ENCODE measurements at places on chromosomes 6 and 20. TPM values are rescaled to one million over a fixed set of nuclear protein-coding genes. Genes with fewer than 3 reads are reported as not detected.

The HSP90AB1 gene
- 832 TPM for total RNA-seq

The KCNK16 gene
- not detected for total RNA-seq

The LPA gene
- total RNA-seq: not detected

The TXLNB gene
- total RNA-seq: 0.36 TPM

The NINL gene
- total RNA-seq: 31.0 TPM

The COL19A1 gene
- total RNA-seq: 0.09 TPM

The PSORS1C2 gene
- not detected for total RNA-seq

The HDGFL1 gene
- total RNA-seq: not detected

The SPACA1 gene
- total RNA-seq: not detected

The MUC22 gene
- not detected for total RNA-seq

The TEAD3 gene
- total RNA-seq: 4.6 TPM

The CDS2 gene
- 16.7 TPM for total RNA-seq

The HFE gene
- 7.4 TPM for total RNA-seq

The CENPW gene
- total RNA-seq: 13.7 TPM

The EPHA7 gene
- 1.5 TPM for total RNA-seq

The IPCEF1 gene
- 1.3 TPM for total RNA-seq

The RAET1G gene
- 0.82 TPM for total RNA-seq

The EYS gene
- 0.09 TPM for total RNA-seq

The SIRPD gene
- total RNA-seq: not detected

The EPB41L1 gene
- 13.5 TPM for total RNA-seq

The CGA gene
- not detected for total RNA-seq

The OPRL1 gene
- 0.63 TPM for total RNA-seq

The ATP6V1G2 gene
- 3.8 TPM for total RNA-seq

The RAB22A gene
- 27.1 TPM for total RNA-seq

The DPPA5 gene
- not detected for total RNA-seq

The COL9A3 gene
- 0.98 TPM for total RNA-seq

The MLIP gene
- total RNA-seq: not detected

The TGM3 gene
- total RNA-seq: 0.08 TPM

The PLEKHG1 gene
- 3.7 TPM for total RNA-seq

The NR2E1 gene
- not detected for total RNA-seq

The DEFB132 gene
- not detected for total RNA-seq

The MEP1A gene
- not detected for total RNA-seq

The HLA-DRA gene
- 0.45 TPM for total RNA-seq

The TTLL9 gene
- total RNA-seq: 0.41 TPM

The GRM4 gene
- total RNA-seq: 0.08 TPM

The LRRC73 gene
- 0.63 TPM for total RNA-seq

The KCNS1 gene
- not detected for total RNA-seq

The MAP3K7 gene
- total RNA-seq: 28.8 TPM

The HIVEP2 gene
- 23.1 TPM for total RNA-seq

The BMP7 gene
- total RNA-seq: not detected

The SOBP gene
- 7.4 TPM for total RNA-seq

The ELOVL4 gene
- total RNA-seq: 6.4 TPM

The ANKEF1 gene
- total RNA-seq: 0.65 TPM

The PRR18 gene
- not detected for total RNA-seq

The TJAP1 gene
- total RNA-seq: 24.4 TPM

The DEFB116 gene
- total RNA-seq: not detected

The ARMH2 gene
- total RNA-seq: not detected

The DDX27 gene
- 42.8 TPM for total RNA-seq

The DAAM2 gene
- 3.4 TPM for total RNA-seq

The NHLRC1 gene
- total RNA-seq: 3.0 TPM

The PAX1 gene
- total RNA-seq: not detected

The SLC26A8 gene
- total RNA-seq: not detected

The TINAG gene
- not detected for total RNA-seq

The RIPPLY2 gene
- total RNA-seq: not detected

The SLC16A10 gene
- total RNA-seq: not detected

The GHRH gene
- total RNA-seq: not detected

The CPNE5 gene
- total RNA-seq: 0.18 TPM

The DYNLT2 gene
- 2.0 TPM for total RNA-seq
